ENCODE measurements at places on chromosomes 13 and 19. TPM values are rescaled to one million over a fixed set of nuclear protein-coding genes. Genes with fewer than 3 reads are reported as not detected.

DNA sequence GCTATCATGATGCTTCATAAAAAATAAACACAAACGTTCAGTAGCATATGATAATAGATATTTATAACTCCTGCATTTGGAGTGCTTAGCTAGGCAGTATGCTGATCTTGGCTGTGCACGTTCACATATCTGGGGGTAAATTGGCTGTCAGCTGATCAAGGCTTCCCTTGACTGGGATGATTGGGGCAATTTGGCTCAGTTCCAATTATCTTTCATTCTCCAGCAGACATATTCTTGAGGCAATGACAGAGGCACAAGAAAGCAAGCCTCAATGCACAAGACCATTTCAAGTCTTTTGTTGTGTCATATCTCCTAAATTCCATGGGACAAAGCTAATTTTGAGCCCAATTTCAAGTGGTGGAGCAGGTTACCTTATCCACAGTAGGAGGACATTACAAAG lies 142.0 kb downstream of the DLEU7 start:
- no peak for DNase-seq

GRCh38 chr19:43305642-43306041 lies 36.3 kb upstream of the PSG9 start:
- DNase-seq, result no peak

- no peak for DNase-seq
These were observed 66.9 kb downstream of the MICU2 start for GRCh38 chr13:21537105-21537504.

DNA sequence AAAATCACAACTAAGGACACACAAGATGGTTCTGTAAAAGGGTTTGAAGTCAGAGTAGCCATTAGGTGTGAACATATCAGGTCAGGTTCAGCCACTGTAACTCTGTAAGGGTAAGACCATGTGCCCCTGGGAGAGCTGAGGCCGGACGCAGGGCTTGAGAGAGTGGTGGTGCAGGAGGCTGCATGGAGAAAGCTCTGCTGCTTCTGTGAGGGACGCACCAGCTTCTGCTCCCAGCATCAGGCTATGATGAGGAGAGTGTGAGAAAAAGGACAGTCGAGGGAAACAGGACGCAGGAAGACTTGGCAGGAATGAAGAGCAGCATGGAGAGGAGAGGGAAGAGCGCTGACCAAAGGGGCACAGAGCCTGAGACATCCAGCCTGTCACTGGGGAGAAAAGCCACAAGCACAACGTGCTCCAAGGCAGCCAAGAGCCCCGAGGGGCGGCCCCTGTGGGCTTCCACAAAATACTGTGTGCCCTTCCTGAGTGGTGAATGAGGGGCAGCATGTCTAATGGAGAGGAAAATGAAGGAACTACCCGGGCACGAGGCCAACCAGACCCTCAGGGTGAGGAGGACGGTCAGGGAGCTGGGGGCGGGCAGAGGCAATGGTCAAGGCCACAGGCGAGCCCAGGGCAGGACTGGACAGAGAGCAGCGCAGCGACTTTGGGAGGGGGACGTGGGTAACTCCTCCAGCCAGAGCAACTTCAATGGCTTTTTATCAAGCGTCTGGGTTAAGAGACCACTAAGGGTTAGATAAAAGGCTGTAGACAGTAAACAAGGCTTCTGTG lies 107.7 kb downstream of the COL4A1 start:
- DNase-seq, result no peak

DNA sequence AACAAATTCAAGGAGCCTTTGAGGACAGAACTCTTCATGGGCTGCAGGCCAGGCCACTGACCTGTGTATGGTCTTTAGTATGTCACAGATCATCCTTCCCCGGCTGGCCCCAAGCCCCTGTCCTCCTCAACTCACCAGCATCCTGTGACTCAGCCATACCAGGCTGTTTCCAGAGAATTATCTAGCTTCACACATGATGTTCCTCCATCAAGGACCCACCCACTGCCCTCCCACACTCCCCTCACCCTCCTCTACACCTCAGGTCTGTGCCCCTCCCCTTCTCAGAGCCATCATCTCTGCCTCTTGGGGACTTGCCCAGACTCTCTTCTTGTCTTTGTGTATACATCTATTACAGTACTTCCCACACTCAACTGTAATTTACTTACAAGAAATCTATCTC lies 14.7 kb downstream of the DCT start:
- no peak for DNase-seq

SLC8A2 gene
- 6.7 TPM for total RNA-seq

Data from H7 (cell line).